ENCODE measurements at places on chromosomes 1 and 21. TPM values are rescaled to one million over a fixed set of nuclear protein-coding genes. Genes with fewer than 3 reads are reported as not detected.

Gene NR5A2
- total RNA-seq = not detected

Gene CSF1
- total RNA-seq = 40.3 TPM

Gene LEFTY2
- not detected for total RNA-seq

GRCh38 chr1:53959664-53960250 is 13.6 kb downstream of the LRRC42 start:
- peak; percentile 44 for DNase-seq
- no peak overlapping the region for H3K27ac ChIP-seq
- peaks cover 15% of the 10 kb centered on the region for H3K4me1 ChIP-seq
- peaks cover 35% of the 10 kb centered on the region for H3K36me3 ChIP-seq

- H3K36me3 ChIP-seq = no peaks in the 10 kb centered on the region
- DNase-seq = no peak
- H3K4me1 ChIP-seq = peaks cover 19% of the 10 kb centered on the region
Measured at GRCh38 chr1:109197158-109198042, 16.3 kb upstream of the SARS1 start.

GRCh38 chr1:210769473-210769872 is 364.5 kb downstream of the KCNH1 start:
- no peaks in the 10 kb centered on the region for H3K36me3 ChIP-seq
- no peaks in the 10 kb centered on the region for H3K4me1 ChIP-seq
- H3K27me3 ChIP-seq = peaks cover 5% of the 10 kb centered on the region
- H3K27ac ChIP-seq = no peak overlapping the region

- peaks cover 31% of the 10 kb centered on the region for H3K4me1 ChIP-seq
- peaks cover 22% of the 10 kb centered on the region for H3K27me3 ChIP-seq
- DNase-seq = no peak
- no peaks in the 10 kb centered on the region for H3K36me3 ChIP-seq
- H3K4me3 ChIP-seq = no peak overlapping the region
Measured at GRCh38 chr1:61156576-61157467, 74.5 kb downstream of the NFIA start.

DNA sequence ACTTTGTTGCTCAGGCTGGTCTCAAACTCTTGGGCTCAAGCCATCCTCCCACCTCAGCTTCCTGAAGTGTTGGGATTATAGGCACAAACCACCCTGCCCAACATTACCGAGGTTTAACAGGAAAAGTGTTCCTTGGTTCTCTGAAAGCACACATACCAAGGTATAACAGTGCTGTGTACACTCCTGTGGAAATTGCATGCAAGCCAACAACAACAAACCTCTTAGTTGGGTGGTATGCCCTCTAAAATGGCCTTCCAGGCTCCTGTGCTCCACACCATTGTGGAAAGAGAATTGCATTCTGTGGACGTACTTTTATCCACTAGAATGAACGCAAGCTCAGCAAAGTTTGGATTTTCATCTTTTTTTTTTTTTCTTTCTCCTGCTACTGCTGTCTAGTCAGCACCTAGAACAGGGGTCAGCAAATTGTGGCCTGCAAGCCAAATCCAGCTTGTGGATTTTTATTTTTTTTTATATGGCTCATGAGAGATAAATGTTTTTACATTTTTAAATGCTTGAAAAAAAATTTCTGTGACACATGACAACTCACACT is 192.2 kb upstream of the TNR start:
- no peaks in the 10 kb centered on the region for H3K4me1 ChIP-seq
- no peak for DNase-seq
- H3K36me3 ChIP-seq = peaks cover 37% of the 10 kb centered on the region
- H3K4me3 ChIP-seq = no peak overlapping the region
- no peak overlapping the region for H3K27ac ChIP-seq
- H3K27me3 ChIP-seq = no peaks in the 10 kb centered on the region

DNA sequence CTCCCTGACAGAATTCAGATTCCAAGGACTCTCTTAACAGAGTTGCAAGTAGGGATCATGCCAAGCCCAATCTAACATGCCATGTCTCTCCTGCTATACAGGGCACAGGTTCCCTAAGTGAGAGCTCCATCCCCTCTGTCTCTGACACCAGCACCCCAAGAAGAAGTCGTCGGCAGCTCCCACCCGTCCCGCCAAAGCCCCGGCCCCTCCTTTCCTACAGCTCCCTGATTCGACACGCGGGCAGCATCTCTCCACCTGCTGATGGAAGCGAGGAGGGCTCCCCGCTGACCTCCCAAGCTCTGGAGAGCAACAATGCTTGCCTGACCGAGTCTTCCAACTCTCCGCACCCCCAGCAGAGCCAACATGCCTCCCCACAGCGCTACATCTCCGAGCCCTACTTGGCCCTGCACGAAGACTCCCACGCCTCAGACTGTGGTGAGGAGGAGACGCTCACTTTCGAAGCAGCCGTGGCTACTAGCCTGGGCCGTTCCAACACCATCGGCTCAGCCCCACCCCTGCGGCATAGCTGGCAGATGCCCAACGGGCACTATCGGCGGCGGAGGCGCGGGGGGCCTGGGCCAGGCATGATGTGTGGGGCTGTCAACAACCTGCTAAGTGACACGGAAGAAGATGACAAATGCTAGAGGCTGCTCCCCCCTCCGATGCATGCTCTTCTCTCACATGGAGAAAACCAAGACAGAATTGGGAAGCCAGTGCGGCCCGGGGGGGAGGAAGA is 263.2 kb downstream of the ZNF648 start:
- no peaks in the 10 kb centered on the region for H3K4me1 ChIP-seq
- H3K27ac ChIP-seq = no peak overlapping the region
- no peak overlapping the region for H3K4me3 ChIP-seq

DNA sequence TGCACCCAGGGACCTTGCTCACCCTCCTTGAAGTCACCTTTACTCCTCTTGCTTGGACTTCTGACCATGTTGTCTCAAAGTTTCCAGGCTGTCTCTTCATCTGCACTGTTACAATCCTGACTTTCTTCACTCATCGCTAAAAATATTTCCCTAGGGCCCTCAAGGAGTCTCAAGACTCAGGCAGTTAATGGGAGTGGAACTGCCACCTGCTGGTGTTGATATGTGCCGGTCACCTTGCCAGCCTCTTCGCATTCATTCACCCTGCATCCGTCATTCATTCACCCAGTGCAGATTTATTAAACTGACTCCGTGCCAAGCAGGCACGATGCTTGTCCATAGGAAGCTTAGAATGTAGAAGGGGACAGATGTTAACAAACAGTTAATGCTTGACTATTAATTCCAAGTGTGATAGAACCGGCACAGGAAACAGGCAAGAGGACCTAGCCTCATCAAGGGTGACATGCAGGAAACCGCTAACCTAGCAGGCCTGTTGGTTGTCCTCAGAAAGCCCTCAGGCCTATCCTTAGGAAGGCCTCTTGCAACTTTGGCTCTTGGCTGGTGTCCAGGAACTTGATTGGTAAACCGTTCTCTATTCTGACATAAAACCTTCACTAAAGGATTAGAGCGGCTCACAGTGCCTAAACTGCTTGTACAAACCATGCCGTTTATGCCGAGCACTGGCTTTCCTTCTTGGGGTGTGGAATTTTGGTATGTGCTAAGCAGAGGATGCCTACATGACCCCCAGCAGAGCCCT is 342.2 kb downstream of the CAMTA1 start:
- no peak overlapping the region for H3K4me3 ChIP-seq
- no peaks in the 10 kb centered on the region for H3K36me3 ChIP-seq
- no peak for DNase-seq

DNA sequence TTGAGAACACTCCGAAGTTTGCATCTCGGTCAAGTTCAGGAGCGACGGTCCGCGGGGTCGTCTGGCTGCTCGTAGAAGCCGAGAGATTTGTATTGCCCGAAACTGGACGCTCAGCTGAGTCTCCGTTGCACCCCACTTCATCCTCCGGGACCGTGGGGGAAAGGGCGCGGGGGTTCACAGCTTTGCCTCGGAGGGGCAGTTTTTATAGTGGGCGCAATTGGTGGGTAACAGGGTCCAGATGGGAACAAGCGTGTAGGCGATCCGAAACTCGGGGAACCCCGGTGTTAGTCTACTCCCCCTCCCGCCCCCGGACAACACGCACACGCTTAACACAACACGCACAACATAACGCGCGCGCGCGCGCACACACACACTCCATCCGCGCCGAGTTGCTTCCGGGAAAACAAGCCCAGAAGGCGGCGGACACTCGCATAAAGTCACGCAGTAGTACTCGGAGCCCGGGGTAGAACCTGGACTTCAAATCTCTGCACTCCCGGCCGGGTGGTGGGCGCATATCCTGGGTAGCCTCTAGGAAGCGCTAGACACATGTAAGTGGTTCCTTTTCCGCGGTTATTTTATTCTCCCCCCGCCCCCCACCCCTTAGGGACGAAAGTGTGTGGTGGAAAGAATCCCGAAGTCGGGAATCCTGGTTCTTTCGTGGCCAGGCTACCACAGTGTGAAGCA is 1.1 kb upstream of the JUN start:
- H3K27me3 ChIP-seq = no peaks in the 10 kb centered on the region

DNA sequence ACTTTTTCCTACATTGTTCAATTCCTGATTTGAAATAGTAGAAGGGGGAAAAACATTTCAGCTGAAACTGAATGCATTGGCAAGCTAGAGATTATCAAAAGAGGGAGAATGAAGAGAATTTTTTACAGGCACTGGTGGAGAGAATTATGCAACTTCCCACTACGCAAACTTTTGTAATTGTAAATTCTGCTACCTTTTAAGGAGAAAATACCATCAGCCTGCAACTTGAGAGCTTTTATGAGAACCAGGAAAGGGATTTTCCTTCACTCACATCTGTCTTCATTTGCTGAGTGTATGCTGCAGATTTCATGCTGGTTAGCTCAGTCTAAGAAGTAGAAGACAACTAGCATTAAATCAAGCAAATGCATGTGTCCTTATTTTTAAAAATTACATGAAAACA is 43.7 kb downstream of the ADAMTS1 start:
- no peak for DNase-seq
- no peaks in the 10 kb centered on the region for H3K4me1 ChIP-seq
- H3K27me3 ChIP-seq = no peaks in the 10 kb centered on the region
- H3K4me3 ChIP-seq = no peak overlapping the region

DNA sequence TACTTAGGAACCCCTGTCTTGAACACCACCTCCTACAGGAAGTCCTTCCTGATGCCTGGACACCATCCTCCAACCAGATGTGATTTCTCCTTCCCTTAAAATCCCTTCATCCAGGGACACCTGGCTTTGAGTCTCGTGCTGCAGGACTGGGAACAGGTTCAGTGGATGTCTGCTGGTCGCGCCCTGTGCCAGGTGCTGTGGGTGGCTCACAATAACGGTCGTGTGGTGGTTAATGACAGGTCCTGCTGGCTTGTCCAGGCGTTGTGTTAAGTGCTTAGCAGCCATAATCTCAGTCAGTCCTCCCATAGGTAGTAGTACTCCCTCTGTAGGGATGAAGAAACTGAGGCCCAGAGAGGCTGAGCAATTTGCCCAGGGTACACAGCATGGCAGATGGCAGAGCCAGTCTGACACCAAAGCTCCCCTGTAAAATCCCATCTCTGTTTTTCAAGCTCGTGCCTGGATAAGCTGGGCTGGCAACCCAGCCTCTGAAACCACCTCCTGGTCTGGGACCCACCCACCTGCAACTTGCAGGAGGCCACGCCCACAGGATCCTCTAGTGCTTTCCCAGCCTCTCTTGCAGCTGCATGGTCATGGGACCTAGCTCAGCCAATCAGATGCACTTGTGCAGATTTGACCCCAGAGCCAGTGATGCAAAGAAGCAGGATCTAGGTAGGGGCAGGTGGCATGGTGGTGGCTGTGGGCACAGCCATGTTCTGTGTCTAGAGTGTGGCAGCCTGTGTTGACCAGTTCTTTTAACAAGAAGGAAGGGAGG is 106.0 kb upstream of the IFFO2 start:
- no peak for DNase-seq
- H3K36me3 ChIP-seq = peaks cover 6% of the 10 kb centered on the region
- no peaks in the 10 kb centered on the region for H3K4me1 ChIP-seq
- H3K27ac ChIP-seq = no peak overlapping the region
- H3K4me3 ChIP-seq = no peak overlapping the region

DNA sequence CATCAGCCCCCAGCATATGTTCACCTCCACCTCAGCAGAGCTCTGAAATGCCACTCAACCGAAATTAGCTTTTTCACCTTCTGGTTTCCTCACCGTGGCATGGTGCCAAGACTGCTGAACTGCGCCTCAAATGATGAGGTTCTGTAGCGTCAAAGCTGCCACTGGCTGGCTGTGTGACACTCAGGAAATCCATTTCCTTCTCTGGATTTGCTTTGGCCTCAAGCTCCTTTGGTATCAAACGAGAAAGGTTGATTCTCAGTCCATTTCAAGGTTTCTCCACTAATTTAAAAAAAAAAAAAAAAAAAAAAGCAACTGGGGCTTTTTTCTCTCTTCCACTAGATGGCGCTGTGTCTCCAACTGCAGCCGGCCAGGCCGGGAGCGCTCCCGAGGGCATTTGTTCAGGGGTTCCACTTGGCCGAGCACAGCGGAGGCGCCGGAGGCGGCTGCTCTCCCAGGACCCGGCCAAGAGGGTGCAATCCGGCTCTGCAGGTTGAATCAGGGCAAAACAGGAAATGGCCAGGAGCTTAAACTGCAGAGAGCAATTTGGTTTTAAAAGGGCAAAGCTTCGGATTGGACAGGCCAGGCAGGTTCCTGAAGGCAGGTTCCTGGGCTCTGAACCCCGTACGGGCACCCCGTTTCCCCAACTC is 26.5 kb upstream of the PLA2G2C start:
- no peak overlapping the region for H3K4me3 ChIP-seq
- peaks cover 6% of the 10 kb centered on the region for H3K4me1 ChIP-seq
- H3K27me3 ChIP-seq = peaks cover 30% of the 10 kb centered on the region

Data from activated CD8-positive, alpha-beta T cell treated with anti-CD3 and anti-CD28 coated beads, Interleukin-2, amount 10 ng/mL, durations not matched to agents 7 days and 5 days (primary cell).